ENCODE measurements at places on chromosomes 5 and 9.

DNA sequence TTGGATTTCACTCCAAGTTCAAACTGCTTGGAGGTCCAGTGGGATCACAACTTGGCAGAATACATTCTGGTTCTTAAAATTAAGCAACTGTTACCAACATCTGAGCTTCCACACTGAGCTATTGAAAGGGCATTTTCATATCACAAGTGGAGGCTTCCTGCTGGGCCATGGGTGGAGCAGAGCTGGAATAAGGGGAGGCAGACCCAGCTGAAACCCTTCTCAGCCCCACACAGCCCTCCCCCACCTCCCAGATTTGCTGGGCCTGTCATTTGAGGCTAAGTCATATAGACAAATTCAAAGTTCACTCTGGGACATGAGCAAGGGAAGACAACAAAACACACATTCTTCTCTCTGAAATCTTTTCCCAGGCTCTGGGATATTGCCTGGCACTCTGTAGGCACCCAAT lies 79.9 kb downstream of the ACTL7B start:
- no peak for DNase-seq

DNA sequence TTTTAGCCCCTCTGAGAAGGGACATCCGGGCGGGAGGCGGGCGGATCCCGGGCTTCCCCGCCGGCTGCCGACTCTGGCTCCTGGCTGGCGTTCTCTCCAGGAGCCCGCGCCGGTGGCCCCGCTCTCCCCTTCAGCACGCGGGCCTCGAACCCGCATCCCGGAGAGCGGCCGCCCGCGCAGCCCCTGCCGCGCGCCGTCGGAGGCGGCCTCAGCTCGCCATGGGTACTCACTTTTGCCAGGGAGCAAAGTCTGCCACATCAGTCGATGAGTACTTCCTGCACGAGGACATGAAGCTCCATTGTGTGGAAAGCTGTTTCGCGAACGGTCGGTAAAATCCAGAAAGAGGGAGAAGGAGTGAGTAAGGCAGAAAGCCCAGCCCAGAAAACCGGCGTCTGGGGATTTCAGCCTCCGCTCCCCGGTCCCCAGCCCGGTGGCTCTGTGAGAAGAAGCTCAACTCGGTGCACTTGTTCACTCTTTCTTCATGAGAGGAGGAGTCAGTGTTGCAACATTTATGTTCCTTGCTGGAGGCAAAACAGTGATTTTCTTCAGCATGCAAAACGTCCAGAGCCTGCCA lies at the start of gene PRLR:
Gene PRLR, minus strand, starts transcription at position 450 of the 574 bp plus-strand sequence. CDS start 140,867 bp downstream, outside the sequence.
- no peak for DNase-seq

- no peak for DNase-seq
Observed at GRCh38 chr9:107316795-107317661, 33.9 kb downstream of the RAD23B start.

DNA sequence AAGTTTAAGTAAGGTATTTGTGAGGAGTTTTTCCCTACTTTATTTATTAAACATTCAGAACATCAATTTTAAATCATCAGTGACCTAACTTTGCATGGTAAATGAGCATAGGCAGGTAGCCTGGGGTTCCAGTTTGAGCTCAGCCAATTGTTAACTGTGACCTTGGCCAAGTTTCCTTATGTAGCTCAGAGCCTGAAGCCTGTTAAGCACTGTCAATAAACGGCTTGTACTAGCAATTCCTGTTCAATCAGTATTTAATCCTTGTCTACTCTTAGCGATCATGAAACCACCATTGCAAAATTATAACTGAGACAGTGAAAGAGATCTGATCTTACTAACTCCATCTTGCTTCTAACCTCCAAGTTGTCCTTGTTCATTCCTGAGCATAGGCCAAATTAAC lies 4.7 kb upstream of the SOWAHA start:
- DNase-seq: no peak

- DNase-seq: no peak
Observed at GRCh38 chr9:100099722-100100042, 639 bp downstream of the INVS start.

GRCh38 chr5:97388794-97389193 lies 205.7 kb upstream of the RIOK2 start:
- no peak for DNase-seq

DNA sequence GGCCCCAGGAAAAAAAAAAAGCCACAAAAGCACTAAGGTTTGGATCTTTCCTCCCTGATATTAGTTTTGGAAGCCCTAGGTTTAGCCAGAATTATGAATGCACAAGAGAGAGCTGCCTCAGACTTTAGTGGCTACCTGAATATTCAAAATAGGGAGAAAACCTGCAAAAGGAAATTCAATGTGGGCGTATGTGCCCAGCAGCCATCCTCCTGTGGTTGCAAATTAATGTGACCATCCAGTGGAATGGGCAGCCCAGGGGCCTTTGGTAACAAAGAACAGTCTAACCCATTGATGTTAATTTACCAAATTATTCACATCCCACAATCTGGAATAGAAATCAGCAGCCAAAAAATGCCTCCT lies 298.4 kb downstream of the CWC27 start:
- no peak for DNase-seq

DNA sequence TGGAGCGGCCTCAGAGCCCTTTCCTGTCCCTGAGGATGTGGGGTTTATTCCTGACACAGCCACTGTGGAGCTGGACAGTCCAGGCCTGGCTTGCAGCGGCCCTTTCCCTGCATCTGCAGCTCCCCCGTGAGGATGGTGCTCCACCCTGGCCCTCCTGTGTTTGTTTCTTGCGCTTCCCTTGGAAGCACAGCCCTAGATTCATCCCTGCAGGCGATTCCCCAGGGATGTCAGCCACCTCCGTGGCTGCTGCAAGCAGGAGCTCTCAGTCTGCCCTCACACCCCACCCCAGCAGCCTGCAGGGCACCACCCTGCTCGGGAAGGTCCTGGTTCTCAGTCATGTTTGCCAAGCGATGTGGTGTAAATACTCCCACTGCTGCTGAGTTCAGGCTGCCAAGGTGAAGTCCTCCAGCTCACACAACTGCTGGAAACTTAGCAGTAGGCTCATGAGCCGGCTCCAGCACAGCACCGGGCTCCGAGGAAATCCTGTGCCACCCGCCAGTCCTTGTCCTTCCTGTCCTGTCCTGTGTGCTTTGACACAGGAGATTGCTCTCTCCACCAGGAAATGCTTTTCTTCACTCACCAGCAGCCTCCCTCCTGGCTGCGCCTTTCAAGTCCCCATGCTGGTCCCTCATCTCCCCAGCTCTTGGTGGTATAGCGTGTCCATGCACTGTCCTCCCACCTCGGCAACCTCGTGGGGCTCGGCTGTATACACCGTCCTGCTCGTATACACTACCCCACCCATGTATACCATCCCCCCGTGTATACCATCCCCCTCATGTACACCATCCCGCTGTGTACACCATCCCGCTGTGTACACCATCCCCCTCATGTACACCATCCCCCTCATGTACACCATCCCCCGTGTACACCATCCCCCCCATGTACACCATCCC lies 16.2 kb downstream of the ROPN1L start:
- no peak for DNase-seq

DNA sequence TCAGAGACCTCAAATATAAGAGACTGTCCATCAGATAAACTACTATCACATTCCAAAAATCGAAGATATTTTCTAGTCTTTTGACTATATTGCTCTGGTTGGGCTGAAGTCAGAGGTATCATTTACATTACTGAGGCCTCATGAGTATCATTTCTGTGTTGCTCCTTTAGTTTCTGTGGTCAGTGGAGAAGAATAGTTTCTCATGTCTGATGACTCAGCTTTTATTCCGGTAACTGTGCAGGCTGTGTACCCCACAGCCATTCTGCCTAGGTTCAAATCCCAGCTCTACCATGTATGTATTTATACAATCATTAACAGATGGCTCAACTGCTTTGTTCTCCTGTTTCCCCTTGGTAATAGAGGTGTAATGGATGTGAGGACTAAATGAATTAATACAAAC lies 179.3 kb downstream of the ALDH1A1 start:
- no peak for DNase-seq

DNA sequence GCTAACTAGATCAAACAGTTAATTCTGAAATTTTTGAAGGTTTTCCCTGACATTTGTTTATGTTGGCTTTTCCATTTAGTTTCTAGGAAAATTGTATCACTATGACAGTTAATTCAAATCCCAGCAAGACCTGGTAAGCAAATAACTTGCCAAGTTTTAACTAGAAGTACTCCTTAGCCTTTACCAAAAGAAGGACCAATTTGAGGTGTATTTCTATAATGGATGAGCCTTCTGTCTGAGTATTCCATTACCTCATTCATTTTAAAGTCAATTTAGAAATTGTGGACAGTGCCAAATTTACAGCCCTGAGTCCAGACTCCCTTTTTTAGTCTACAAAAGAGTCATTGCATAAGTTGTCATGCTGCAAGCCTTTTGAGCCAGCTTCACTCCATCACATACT lies 687.6 kb downstream of the CETN3 start:
- DNase-seq: no peak

GRCh38 chr9:18766989-18767550 lies 265.9 kb downstream of the SAXO1 start:
- DNase-seq: no peak

DNA sequence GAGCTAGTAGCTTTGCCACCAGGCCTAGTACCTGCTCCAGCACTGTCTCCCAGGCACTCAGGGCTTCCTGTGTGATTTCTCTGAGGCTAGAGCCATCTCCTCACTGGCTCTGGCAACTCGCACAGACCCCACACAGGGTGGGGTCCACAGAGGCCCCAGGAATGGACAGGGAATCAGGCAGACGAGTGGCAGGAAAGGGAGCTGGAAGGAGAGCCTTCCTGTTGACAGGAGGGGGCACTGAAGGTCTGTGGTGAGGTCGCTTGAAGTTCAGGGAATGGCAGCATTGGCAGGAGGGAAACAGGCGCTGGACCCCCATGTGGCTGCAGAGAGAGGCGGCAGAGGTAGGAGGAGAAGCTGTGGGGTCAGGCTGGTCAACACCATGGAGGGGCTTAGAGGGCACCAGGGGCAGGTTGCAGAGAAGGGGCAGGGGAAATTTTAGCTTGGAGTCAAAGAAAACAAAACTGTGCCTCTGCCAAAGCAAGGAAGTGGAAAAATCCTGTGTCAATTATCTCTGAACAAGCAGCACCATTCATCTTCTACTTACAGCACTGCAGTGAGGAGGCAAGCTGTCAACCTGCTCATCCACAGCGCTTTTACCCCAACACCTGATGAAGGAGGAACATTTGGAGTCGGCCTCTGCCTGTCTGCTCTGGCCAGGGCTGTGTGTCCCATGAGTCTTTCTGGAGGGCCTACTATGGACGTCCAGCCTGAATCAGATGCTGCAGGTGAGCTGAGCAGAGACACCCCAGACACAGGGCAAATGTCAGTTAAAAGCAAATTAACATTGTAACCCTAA lies 270.2 kb downstream of the FSTL4 start:
- no peak for DNase-seq

GRCh38 chr5:138273834-138274188 lies 610 bp downstream of the GFRA3 start:
- no peak for DNase-seq

GRCh38 chr9:3768712-3769457 lies 243.1 kb upstream of the RFX3 start:
- no peak for DNase-seq

DNA sequence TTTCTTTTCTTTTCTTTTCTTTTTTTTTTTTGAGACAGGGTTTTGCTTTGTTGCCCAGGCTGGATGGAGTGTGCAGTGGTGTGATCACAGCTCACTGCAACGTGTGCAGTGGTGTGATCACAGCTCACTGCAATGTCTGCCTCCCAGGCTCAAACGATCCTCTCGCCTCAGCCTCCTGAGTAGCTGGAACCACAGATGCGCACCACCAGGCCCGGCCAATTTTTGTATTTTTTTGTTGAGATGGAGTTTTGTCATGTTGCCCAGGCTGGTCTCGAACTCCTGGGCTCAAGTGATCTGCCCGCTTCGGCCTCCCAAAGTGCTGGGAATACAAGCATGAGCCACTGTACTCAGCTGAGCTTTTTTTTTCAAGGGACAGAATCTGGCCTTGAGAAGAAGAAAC lies 36.8 kb upstream of the TJP2 start:
- no peak for DNase-seq

GRCh38 chr9:76876098-76876497 lies 29.8 kb downstream of the PRUNE2 start:
- DNase-seq: no peak

DNA sequence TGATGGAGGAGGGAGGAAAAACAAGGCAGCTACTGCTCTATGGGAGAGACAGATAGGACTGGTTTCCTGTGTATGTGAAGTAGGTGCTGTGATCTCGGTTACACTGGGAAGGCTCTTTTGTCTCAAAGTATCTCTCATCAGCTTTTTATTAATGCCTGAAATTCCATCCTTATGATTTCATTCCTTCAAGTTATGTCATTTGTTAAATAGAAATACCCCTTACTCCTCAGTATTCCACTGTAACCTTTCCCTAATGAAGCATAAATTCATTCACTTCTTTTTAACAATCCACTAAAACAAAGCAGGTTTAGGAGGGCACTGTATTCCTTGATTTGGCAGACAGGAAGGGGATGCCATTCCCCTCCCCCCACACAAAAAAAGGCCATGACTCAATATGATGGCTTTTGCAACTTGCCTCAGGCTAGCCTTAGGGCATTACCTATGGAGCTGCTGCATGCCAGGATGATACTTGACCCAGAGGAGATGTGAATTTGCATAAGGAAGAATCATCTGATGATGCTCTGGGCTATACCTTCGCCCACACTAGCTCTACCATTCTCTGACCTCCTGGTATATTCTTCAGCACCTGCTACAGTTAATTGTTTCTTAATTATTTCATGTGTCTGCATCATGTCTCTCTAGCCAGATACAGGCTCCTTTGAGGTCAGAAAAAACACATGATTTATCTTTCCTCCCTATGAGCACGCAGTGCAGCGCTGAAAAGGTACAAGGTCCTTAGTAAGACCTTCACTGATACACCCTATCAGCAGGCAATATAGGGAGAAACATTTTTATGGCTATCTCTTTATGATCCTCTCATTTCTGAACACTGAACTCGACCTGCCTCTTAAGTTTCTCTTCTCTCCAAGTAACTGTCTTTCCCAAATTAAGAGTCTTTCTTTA lies 26.3 kb downstream of the NR3C1 start:
- DNase-seq: no peak

GRCh38 chr5:2205596-2206226 lies 323.0 kb upstream of the IRX4 start:
- DNase-seq: no peak

DNA sequence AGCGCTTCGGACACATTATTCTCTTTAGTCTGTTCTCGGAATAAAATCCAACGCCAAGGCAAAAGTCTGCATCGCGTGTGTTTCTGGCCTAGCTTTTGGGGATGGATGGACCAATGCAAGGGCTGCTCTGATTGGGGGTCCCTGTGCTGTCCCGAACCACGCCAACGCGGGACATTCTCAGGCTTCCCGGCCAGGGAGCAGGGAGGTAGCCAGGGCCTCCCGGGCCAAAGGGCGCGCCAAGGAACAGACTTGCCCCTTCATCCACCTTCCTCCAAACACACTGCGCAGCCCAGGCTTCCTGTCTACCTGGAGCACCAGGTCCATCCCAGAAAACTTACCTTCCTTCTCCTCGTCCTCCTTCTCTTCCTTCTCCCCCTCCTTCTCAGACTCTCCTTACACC lies 113.0 kb upstream of the SELENOP start:
- no peak for DNase-seq

- DNase-seq: no peak
Observed at GRCh38 chr5:155047818-155048217, 34.3 kb downstream of the KIF4B start.

GRCh38 chr9:2489838-2490314 lies 131.7 kb upstream of the VLDLR start:
- DNase-seq: no peak

Data from germinal center (tissue), 1 donor.